ENCODE measurements at places on chromosomes 5 and 9.

DNA sequence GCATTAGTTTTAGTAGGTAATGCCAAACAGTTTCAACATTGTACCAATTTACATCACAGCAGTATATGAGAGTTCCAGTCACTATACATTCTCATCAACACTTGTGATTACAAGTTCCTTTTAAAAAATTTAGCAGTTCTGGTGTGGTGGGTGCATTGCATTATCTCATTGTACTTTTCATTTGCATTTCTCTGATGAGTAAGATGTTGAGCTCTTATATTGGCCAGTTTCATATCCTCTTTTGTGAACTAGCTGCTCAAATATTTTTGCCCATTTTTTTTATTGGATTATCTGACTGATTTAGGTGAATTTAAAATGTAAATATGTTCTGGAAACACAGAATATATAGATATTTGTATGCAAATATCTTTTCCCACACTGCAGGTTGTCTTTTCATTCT is 160.9 kb upstream of the NR3C1 start:
- DNase-seq: no peak

DNA sequence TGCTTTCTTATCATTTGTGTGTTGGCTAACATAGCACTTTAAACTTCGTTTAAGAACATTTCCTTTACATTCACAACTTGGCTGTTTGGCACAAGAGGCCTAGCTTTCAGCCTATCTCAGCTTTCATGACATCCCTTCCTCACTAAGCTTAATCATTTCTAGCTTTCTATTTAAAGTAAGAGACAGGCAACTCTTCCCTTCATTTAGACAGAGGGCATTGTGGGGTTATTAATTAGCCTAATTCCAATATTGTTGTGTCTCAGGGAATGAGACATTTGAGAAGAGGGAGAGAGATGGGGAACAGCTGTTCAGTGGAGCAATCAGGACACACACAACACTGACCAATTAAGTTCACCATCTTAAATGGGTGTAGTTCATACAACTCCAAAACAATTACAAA is 51.0 kb upstream of the OR2K2 start:
- no peak for DNase-seq

- DNase-seq: peak; percentile 10
Observed at GRCh38 chr5:79512471-79513307, 1.2 kb downstream of the HOMER1 start.

- no peak for DNase-seq
Observed at GRCh38 chr5:1728846-1729245, 70.8 kb downstream of the MRPL36 start.

GRCh38 chr5:139638736-139639618 is 9.2 kb upstream of the CXXC5 start:
- no peak for DNase-seq

DNA sequence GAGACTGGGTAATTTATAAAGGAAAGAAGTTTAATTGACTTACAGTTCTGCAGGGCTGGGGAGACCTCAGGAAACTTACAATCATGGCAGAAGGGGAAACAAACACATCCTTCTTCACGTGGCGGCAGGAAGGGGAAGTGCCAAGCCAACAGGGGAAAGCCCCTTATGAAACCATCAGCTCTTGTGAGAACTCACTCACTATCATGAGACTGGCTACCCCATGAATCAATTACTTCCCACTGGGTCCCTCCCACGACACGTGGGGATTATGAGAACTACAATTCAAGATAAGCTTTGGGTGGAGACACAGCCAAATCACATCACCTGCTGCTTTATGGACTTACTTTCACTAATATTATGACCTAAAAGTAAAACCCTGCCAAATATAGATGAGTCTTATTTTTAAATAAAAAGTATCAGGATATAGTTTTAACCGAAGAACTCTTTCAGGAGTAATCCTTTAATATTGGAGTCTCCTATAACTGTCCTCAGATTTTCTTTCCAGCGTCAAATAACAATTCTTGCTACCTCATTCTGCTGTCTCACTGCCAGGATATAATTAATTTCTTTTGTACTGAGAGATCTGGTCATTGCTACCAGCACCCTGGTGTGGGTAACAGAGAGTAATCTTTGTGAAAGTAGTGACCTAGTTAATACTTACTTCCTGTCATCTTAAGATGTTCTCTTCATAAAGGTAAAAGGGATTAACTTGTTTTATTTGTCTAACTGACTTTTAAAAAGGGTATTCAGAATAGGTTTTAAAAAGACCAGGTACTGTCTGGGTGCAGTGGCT is 68.6 kb downstream of the NLN start:
- DNase-seq: peak; percentile 43

GRCh38 chr9:88804254-88804596 is 187.0 kb upstream of the S1PR3 start:
- DNase-seq: no peak

- DNase-seq: no peak
Observed at GRCh38 chr9:84710701-84711397, 41.3 kb downstream of the NTRK2 start.

GRCh38 chr9:98262056-98262455 is 6.6 kb upstream of the TBC1D2 start:
- no peak for DNase-seq

DNA sequence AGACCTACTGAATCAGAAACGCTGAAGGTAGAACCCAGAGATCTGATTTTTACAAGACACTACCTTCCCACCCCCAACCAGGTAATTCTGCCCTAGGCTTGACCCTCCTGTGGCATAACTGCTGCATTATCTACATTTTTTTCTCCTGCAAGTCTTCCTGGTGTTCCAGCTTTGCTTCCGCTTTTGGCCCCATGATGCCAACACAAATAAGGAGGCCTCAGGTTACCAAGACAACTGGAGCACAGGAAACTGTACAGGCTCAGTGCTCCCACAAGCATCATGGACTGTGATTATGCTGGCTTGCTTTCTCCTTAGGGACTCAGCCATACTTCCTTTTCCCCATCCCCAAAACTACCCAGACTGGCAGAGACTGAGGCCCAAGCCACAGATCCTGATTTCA is 6.6 kb upstream of the MSMP start:
- DNase-seq: no peak

- no peak for DNase-seq
Observed at GRCh38 chr9:126658956-126659555, 45.3 kb downstream of the LMX1B start.

- no peak for DNase-seq
Observed at GRCh38 chr5:81202655-81203054, 30.5 kb upstream of the CKMT2 start.

- no peak for DNase-seq
Observed at GRCh38 chr9:113609562-113610318, 146.2 kb downstream of the RGS3 start.

- no peak for DNase-seq
Observed at GRCh38 chr9:84589542-84589941, 80.0 kb upstream of the NTRK2 start.

DNA sequence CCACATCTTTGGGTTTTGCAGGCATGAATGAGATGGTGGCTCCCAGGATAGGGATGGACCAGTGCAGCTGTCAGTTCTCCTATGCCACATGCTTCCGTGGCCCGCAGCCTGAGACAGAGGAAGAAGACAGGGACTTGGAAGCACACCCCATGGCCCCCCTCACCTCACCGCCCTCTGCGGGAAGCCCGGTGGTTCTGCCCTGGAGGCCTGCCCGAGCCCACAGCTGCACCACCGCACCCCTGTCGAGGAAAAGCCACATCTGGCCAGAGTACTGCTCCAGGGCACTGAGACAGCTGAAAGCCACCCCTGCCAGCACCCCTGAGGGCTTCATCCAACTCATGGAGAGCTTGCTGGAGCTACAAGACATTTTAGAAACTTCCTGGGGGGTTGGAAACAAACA is 7.6 kb upstream of the TRMT10B start:
- DNase-seq: no peak

- DNase-seq: peak; percentile 85
Observed at GRCh38 chr9:120931231-120932085, 4.9 kb upstream of the TRAF1 start.

DNA sequence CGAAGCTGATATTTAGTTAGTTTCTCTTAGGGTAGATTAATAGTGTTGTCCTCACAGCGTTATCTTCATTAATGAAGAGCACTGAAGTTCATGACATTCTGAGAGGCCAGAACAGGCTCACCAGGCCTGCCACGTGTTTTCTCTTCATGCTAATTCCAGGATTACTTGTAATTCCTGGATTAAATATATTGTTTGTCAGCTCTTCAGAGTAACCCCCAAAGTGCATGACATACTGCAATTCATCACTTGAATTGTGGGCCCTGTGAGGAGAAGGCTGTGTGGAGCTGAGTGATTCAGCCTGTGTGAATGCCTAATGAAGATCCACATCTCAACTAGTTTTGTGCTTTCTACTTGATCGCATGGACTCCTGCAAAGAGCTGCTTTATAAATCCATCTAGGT is 401.0 kb upstream of the ADAMTSL1 start:
- DNase-seq: no peak

All from activated CD4-positive, alpha-beta T cell treated with anti-CD3 and anti-CD28 coated beads, Interleukin-2, Interleukin-6, amounts not matched to agents 100 ng/mL and 50 ng/mL, durations not matched to agents 16 hours and 8 hours (primary cell).